ENCODE measurements at places on chromosomes 12 and 14.

DNA sequence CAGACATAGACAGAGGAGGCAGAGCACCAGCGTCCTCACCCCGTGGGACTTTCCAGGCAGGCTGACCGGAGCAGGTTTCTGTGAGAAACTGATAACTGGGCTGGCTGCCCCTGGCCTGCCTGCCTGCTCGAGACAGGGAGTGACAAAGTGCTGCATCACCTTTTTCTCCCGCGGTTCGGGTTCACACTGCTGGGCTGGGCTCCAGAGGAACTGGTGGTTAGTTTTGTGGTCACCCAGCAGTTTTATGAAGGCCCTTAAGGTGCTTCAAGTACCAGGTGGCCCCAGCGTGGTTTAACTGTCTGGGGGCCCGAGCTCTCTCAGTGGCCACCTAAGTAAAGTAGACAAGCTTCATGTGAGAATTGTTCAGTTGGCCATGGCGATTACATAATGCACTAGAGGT is 1073.6 kb downstream of the BCL11B start:
- DNase-seq = no peak

DNA sequence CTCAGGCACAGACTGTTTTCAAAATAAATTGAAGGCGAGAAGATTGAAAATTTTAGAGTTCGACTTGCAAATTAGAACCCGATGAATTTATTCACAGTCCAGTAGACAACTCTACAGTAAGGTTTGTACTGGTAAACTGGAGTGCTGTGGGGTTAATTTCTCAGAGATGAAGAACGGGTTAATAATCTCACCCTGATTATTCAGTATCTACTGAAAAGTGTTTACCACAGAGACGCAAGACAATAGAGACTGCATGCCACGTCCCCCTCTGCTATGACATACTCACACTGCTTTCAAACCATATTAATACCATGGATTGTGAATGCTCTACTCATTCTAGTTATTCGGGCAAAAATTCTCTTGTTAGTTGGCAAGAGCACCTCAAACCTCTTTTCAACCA is 36.1 kb downstream of the CFL2 start:
- DNase-seq = no peak

DNA sequence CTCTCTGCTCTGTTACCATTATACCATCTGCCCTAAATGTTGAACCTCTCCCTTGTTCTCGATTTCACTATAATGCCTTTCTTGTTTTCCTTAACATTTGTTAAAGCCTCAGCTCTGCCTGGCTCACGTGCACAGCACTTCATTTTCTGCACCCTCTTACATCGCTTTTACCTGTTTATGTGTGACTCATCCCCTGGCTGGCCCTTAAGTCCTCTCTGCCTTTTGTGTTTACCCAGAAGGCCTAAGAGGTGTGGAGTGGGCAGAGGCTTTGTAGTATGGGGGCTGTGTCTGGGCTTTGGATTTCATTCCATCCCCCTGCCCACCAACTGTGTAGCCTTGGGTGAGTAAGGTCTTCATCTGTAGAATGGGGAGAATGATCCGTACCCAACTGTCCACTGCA is 36.5 kb downstream of the UBE3B start:
- no peak for DNase-seq

- DNase-seq = peak; percentile 21
Measured at GRCh38 chr12:94532490-94533422, 73.1 kb upstream of the CEP83 start.

- no peak for DNase-seq
Measured at GRCh38 chr12:21971344-21971743, 30.1 kb upstream of the ABCC9 start.

GRCh38 chr12:66947119-66947518 is 268.2 kb upstream of the GRIP1 start:
- DNase-seq = no peak

DNA sequence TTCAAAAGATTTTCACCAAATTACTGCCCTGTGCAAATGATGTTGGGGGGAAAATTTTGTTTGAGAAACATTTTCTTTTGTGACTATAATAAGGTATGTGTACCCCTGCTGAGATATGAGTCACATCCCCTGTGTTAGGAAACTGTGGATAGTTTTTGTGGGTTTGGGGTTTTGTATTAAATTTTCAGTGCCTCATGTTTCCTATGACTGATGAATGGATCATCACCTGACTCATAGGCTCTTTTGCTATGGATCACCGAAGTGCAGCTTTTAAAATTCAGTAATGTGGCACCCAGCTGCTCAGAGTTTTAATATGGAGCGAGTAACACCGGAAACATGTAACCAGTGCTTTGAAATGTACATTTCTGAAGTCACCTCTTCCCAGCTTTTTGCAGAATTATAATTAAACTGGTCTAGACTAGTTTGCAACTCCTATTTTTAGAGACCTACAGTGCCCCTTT is 167.4 kb upstream of the HMGA2 start:
- DNase-seq = peak; percentile 98

GRCh38 chr12:18468246-18469075 is 207.1 kb downstream of the PIK3C2G start:
- peak; percentile 31 for DNase-seq

DNA sequence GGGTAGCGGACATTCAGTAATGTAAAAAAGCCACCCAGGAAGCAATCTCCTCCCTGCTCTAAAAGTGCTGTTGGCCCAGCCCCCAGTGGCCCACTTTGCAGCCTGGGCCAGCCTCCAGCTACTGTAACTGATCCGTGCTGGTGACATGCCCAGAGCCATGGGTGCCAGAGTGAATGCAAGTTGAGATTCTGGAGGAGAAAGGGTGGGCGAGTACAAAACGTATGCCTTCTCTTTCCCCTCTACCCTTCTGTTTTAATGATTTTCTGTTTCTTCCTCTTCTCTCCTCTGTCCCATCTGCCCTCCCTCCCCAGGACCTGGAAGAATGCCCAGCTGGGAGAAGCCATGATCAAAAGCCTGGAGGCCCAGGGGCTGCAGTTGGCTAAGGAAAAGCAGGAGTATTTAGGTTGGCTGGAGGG is 16.9 kb downstream of the PLEKHD1 start:
- no peak for DNase-seq

DNA sequence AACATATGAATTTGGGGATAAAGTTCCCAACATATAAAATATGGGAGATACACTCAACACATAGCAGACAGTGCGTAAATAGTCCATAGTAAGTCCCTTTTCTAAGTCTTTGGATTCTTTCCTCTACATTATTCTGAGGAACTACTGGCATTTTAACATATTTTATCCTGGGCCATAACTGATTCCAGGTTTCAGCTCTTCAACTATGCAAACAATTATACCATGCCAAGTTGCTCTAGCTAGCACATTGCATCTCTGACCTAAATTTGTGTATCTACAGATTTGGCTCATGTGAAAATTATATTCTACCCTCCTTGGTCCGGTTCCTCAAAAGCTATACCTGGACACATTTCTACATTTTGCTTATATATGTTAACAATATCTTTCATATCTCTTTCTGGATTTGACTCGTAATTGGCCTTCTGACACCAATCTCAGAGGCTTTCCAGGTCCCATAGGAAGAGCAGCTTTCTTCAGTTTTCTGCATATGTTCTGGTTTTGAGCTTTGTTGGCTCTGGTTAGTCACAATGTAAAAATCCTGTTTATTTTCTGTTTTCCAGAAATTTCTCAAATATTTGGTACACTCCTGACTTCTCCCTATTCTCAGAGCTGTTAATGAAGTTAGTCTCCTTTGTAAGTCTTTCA is 305.4 kb downstream of the BMP4 start:
- DNase-seq = no peak

DNA sequence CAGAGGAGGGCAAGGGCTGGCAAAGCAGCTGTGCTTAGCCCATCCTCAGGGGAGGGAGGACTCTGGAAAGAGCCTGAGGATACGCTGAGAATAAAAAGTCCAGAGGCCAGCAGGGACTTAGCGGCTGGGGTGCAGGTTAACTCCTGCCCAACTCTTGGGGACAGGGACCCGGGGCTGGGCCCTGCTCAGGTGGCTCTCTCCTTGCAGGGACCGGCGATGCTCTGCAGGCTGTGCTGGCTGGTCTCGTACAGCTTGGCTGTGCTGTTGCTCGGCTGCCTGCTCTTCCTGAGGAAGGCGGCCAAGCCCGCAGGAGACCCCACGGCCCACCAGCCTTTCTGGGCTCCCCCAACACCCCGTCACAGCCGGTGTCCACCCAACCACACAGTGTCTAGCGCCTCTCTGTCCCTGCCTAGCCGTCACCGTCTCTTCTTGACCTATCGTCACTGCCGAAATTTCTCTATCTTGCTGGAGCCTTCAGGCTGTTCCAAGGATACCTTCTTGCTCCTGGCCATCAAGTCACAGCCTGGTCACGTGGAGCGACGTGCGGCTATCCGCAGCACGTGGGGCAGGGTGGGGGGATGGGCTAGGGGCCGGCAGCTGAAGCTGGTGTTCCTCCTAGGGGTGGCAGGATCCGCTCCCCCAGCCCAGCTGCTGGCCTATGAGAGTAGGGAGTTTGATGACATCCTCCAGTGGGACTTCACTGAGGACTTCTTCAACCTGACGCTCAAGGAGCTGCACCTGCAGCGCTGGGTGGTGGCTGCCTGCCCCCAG is 2.8 kb downstream of the B3GNT4 start:
- DNase-seq = no peak

DNA sequence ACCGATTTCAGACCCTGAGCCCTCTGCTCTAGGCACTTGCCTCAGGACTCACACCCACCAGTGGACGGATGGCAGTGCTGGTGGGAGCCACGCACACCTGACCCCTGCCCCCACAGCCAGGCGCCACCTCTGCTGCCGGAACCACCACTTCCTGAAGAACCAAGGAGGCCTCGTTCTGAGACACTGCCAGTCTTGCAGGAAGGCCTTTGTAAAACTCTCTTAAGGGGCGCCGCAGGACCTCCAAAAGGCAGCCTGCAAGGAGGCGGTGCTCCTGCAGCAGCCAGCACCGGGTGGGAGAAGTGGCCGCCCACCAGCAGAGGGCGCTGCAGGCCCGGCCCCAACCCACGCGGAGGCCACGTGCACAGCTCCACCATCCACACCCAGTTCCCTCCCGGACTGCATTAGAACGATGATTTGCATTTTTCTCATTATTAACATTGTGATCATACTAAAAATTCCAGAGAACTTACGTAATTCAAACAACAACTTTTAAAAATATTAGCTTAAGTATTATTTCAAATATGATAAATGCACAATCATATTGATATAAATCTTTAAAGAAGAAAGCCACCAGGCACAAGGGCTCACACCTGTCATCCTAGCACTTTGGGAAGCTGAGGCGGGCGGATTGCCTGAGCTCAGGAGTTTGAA is 12.8 kb downstream of the STX2 start:
- no peak for DNase-seq

- no peak for DNase-seq
Measured at GRCh38 chr12:70920891-70921290, 353 bp upstream of the PTPRR start.

DNA sequence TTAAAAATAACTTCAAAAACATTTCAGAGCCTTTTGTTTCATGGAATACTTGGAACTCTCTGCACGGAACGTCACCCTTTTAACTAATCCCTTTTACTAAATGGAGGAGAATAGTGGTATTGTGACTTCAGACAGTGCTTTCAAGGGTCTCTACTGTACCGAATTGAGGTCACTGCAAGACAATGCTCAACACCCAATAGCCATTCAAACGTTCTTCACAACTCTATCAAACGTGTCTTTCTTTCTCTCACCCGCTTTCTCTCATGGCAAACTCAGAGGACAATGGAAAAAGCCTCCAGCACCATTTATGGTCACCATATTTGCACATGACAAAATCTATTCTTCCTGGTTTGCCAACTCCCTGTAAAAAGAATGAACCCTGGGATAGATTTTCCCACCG is 132.1 kb upstream of the SOX5 start:
- no peak for DNase-seq

DNA sequence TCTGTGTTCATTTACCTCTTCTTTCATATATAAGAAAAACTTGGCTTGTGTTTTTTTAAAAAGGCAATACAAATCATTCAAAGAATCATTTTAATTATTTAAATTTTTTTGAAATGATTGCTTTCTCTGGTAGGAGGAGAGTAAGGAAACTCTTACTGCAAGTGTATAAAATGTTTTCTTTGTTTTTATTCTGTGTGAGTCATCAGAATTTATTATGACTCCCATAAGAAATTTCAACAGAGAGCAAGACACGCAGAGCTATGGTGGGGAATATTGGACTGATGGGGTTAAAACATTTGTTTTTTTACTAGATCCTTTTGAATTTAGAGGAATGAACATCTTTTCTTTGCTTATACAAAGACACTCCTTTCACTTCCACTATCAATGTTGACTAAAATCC is 119.1 kb upstream of the ATXN7L3B start:
- no peak for DNase-seq

- DNase-seq = peak; percentile 99
Measured at GRCh38 chr12:6336079-6336888, 5.6 kb downstream of the TNFRSF1A start.

DNA sequence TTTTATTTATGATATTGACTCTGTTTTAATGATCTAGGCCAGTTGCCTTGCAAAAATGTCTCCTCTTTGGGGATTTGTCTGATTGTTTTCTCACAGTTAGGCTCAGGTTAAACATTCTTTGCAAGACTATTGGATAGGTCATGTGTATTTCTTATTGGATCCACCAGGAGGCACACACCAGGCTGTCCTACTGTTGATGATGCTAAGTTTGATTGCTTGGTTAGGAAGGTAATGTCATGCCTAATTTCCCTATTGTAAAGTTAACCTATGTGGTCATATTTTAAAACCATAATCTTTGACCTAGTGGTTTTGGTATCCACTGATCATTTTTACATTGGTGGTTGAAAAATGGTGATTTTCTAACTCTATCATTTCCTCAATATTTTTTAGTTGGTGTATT is 137.1 kb downstream of the BRMS1L start:
- DNase-seq = no peak

DNA sequence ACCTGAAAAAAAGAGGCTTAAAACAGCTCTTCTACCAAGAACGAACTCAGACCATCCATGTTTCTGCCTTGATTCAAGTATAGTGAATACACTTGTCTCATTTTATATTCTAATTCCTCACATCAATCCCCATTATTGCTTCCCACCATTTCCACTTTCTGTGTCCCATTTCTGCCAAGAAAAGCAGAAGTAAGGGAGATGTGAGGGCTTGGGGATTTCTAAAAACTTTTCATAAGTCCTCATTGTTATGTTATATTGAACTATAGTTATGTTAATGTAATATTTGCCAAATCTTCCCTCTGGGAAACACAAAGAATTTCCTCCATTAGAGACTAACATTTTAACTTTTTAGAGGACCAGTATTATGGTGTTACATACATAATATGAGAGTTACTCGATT is 48.2 kb upstream of the PSMA6 start:
- DNase-seq = no peak

DNA sequence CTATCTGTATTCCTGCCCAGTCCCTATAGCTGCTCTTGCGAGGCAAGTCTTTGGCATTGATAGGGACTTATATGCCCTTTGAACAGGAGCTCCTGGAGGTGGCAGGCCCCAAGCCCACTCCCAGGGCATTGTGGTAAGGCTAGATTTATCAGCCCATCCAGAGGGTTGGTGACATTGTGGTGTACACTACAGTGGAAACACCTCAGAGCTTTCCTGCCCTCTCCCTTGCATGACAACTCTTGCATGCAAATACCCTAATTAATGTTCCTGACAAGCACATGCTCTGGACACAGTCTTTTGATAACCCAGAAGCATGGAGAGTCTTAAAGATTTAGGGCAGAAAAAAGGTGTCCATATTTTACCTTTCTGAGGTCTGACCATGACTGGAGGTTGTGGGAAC is 815 bp upstream of the RIPK3 start:
- DNase-seq = no peak

Measured in GM04504 (cell line).